ENCODE measurements at places on chromosomes 2 and 18.

DNA sequence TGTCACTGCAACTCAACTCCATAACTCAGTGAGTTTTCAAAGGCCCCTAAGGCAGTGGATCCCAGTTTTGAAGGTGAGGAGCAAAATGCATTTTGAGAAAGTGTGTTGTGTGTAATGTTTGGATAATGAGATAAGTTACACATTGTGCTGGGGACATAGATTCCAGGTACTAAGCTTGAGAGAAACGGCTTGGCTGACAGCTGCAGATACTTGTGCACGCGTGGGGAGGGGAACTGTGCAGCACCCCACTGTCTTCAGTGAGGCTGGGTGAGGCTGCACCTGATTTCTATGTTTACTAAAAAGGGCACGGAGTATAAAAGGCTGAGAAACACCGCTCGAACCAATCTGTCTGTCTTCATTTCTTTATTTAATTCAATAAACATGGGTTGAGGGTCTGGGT is 254.0 kb upstream of the COPS8 start:
- no peak for DNase-seq

- DNase-seq: no peak
Observed at GRCh38 chr2:27245626-27246025, 17.2 kb downstream of the SLC30A3 start.

GRCh38 chr2:68357605-68358337 is 7.3 kb upstream of the PLEK start:
- DNase-seq: peak; percentile 36

GRCh38 chr2:153870308-153870707 is 1.4 kb upstream of the GALNT13 start:
- DNase-seq: no peak

DNA sequence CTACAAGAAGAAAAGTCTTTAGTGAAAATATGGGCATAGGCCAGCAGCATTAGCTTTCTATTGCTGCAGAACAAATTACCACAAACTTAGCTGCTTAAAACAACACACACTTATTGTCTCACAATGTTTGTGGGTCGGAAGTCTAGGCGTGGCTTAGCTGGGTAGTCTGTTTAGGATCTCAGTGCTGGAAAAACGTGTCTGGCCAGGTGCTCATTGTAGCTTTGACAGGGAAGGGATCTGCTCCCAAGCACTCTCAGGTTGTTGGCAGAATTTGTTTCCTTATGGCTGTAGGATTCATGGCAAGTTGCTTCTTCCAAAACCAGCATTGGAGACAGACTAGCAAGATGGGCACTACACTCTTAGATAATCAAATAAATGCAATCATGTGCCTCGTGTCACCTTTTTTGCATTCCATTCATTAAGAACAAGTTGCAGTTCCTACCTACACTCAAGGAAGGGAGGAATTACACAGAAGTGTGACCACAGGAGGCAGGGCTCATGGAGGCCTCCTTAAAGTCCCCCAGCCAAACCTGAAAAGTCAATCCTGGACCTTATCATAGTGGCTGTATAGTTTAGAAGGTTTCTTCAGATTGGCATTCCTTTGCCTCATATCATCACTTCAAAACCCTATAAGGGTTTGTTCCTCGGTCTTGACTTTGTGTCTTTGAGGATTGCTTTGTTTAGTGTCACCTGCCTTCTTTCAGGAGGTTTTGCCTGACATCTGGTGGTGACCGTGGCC is 17.3 kb downstream of the MRPL30 start:
- no peak for DNase-seq

DNA sequence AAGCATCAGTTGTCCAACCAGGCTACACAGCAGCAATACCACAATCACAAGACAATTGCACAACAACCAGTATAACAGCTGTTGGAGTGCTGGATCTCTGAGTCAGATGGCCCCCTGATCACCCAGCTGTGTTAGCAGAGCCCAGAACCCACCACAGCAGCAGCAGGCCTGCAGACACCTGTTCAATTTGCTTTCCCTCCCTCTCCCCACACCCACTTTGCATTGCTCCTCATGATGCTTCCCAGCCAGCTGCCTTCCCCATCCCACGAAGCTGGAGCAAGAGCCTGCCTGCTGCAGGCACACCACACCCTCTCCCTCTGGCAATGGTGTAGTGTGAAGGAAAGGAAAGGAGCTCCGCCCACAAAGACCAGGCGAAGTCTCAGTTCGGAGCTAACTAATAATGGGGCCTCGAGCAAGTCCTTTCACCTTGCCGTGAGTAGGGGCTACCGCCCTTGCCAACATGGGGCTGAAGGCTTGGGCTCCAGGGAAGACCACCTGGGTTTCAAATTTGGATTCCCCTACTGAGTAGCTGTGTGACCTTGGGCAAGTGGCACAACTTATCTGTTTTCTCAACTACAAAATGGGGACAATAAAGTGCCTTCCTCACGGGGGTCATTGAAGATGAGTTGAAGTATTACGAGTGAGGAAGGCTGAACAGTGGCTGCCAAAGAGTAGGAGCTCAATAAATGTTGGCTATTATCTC is 19.4 kb upstream of the ZBTB7C start:
- DNase-seq: no peak

DNA sequence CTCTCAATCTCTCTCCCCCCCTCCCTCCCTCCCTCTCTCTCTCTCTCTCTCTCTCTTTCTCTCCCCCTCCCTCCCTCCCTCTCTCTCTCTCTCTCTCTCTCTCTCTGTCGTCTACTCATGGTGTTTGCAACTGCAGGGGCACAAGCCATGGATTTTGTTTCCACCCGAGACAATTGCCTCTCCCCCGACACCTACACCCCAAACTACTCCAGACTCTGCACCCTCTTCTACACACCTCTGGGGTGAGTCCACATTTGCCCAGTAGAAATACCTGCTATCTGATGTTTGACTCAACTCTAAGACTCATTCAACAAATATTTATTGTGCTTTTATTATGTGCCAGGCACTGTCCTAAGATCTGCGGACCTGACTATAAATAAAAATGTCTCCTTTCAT is 93.7 kb downstream of the TMEM17 start:
- DNase-seq: no peak

DNA sequence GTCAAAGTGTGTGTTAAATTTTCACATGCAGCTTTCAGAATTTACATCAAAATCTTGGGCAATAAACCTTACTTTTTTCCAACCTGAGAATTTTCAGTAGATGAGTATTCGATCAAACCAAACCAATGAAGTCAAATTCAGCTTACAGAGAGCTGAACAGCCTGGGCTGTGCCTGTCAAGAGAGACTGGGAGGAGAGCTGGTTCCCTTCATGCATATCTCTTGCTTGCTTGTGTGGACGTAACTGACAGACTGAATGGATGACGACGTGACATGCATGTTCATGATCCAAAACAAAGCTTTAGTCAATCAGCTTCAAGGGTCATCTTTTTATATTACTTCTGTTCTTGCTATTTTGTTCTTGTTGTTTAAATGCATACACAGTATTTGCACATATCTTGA is 145.2 kb downstream of the GALNT3 start:
- no peak for DNase-seq

DNA sequence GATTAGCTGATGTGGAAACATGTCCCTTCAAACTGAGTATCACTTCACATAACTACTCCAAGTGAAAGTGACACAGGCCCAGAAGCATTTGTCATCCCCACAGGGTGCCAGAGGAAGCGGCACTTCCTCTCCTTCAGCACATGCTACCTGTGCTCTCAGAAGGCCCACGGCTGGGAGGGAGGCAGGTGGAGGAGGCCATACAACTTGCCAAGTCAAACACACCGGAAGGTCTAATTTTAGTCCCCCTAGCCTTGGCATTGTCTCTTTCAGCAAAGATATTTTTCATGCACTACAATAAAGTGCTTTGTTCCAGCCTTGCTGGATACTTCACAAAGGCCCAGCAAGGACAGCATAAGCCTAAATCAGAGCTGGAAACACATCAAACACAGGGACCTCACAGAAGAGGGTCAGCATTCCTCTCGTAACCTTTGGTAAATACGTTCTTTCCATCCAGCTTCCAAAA is 38.0 kb downstream of the VSNL1 start:
- no peak for DNase-seq

DNA sequence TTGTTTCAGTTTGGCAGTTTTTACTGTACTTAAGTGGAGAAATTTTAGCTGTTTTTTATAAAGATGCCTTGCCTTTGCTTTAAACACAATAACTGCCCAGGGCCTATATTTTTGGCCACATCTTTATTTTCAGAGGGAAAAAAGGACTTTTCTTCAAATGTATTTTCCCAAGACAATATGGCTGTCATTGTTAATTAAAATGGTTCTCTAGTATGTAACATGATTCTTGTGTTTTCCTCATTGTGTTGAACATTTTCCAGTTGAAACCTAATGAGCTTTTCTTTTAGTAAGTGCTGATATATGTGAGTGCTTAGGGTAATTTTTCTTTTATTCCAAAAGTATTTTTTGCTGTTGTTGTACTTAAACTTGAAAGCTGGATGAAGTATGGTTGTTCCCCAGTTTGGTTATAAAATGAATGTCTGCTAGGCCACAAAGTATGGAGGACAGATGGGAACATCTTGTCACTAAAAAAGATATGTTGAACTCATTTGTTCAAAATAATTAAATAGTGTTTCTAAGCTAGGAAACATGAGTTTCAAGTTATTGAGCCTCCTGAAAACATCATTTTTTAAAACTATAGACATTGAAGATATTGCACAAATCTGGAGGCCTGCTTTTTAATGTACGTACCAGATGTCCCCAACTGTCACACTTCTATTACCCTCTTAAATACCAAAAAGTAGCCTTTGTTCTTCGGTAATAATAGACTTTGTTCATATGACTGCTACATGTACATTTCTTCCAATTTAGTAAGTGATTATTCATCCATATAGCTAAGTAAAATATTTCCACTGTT is 147.5 kb upstream of the DAPL1 start:
- DNase-seq: no peak

DNA sequence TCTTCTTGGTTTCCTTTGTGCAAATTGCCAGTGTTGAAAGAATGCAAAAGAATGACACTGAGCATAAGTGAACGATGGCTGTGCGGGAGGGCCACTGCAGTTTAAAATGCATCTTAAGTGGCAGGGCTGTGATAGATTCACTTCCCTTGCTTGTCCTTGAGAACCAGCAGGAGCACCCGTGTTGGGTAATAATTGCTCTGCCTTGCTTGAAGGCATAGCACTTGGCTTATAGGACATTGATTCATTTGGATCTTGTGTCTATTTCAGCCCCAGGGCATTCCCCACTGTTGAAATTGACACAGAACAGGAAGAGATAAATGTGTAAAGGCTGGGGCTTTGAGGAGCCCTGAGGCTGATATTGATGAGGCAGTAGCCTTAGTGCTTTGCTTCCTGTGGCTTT is 1003.7 kb upstream of the GYPC start:
- no peak for DNase-seq

GRCh38 chr2:190343536-190344275 is at the start of gene INPP1:
Gene INPP1, plus strand, starts transcription at chr2:190343589. Its CDS starts 16,514 bp downstream, at chr2:190360103.
- DNase-seq: no peak

GRCh38 chr2:107927034-107927534 is 59.2 kb upstream of the SLC5A7 start:
- DNase-seq: no peak

DNA sequence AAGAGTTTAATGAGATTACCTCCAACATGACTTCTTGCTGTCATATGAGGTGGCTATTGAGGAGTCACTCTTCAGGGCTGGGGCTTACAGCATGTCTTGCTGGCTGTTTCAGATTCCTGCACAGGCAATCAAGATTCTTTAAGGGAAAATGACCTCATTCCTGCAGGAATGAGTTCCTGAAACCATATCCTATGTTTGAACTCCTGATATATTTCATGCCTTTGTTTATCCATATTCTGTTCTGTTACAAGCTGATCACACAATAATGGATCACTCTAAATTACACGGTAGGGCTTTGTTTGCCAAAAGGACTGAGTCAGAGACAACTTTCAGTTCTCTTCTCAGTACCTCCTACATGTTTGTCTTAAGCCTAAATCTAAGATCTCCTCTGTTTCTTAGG is 879.8 kb upstream of the PIK3C3 start:
- DNase-seq: no peak

DNA sequence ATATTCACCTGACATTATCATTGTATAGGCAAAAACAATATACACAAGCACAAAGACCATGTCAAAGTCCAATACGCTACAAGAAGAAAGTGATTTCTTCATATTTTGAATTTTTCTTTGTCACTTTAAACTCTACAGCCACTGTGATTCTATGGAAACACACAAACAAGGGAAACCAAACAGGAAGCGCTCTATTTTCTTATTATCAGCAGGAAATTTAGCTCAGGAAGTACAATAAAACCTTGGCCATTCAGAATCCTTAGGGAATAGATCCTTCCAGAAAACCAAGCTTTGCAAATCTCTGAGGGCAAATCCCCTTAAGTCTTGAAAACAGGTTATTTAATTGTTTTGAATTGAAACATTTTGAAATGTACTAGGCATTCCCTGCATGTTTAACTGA is 336.2 kb downstream of the EPHA4 start:
- DNase-seq: no peak

DNA sequence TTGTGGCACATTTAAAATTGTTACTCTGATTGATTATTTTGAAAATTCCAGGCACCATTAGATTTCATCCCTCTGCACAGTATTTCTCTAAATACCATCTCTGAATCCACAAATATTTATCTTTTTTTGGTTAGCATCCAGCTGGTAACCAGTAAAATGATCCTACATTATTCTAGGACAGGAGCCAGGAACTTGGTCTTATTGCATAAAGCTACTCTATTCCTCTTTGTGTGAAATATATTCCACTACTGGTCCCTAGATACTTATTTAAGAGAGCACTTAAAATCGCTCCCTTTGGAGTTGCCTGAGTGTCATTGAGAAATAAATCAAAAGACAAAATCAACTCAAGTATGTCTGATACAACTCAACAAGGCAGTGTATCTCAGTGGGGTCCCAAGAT is 7.4 kb upstream of the MBOAT2 start:
- no peak for DNase-seq

DNA sequence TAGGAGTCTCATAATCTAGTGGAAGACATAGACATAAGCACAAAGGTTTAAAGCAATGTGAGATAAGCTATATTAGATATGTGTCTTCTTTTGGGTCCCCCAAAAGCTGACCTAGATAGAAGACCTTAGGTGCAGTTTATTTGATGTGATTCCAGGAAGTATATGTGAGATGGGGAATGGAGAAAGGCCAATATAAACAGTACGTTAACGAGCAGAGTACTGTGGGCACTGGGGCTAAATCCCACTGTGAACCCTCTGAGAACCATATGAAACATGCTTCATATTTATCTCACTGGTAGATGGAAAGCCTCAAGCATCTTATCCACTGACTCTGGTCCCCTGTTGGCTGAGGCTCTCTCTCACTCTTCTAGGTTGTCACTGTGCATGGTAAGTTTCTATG is 62.6 kb upstream of the ZC3H15 start:
- DNase-seq: no peak

DNA sequence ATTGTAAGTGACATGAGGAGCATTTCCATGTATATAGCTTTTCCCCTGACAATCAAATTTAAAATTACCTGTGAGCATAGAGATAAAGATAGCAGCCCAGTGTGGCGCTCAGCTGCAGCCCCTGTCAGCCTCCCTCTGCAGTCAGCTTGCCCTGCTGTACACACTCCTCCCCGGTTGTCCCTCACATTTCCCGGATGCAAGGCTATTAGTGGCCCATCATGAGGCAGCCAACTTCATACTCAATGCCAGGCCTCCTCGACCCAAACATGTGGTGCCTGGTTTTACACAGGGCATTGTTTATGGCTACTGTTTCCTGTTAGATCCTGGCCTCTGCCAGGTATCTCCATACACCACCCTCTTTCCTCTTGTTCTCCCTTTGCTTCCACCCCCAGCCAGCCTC is 116.1 kb upstream of the SH3BP4 start:
- no peak for DNase-seq

- no peak for DNase-seq
Observed at GRCh38 chr2:200013906-200014305, 58.5 kb downstream of the MAIP1 start.

GRCh38 chr2:144785253-144785652 is 265.3 kb upstream of the ZEB2 start:
- DNase-seq: no peak
